ENCODE measurements at places on chromosomes 11 and 22.

- no peak for DNase-seq
Measured at GRCh38 chr22:17241576-17242330, 22.5 kb upstream of the ADA2 start.

DNA sequence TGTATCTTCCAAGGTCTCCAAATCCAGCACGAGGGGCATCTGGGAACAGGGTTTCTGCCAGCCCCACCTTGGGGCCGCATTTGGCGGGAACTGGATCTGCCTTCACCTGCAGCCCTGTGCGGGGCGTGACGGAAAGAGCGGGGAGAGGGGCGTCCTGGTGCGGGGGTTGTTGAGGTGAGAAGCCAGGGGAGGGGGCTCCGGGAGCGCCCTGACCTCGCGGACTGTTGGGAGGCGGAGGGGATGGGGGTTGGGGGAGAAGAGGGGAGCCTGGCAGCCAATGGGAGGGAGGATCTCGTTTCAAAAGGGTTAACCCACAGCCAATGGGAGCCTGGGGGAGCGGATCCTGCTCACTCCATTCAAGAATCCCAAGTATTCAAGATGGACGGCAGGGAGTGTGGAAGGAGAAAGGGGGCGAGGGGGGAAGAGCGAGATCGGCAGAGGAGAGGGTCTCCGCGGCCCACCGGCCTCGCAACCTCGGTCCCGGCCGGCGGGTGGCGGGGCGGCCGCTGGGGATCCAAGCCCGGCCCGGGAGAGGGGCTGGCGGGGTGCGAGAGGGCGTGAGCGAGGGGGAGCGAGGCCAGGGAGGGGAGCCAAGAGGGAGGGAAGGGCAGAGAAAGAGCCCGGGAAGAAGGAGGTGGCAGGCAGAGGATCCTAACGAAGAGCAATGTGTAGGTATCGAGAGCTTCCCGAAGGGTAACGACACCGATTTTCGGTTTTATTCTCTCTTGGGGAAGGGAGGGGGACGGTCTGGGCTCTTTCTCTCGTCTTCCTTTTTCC, 11.5 kb downstream of the YPEL4 start:
- DNase-seq, result no peak

DNA sequence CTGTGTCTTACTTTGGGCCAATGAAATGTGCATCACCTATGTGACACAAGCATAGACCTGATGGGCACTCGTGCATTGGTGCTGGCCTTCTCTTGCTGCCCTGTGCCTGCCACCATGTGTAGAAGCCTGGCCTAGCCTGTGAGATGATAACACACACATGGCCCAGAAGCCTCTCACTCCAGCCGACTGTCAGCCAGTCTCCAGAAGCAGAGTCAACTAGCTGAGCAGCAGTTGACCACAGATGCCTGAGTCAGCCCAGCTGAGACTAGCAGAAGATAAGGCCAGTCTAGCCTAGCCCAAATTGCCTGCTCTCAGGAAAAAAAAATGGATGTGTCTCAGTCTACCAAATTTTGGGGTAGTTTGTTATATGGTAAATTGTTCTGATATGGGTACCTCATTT, 46.2 kb downstream of the CSNK2A3 start:
- no peak for DNase-seq

DNA sequence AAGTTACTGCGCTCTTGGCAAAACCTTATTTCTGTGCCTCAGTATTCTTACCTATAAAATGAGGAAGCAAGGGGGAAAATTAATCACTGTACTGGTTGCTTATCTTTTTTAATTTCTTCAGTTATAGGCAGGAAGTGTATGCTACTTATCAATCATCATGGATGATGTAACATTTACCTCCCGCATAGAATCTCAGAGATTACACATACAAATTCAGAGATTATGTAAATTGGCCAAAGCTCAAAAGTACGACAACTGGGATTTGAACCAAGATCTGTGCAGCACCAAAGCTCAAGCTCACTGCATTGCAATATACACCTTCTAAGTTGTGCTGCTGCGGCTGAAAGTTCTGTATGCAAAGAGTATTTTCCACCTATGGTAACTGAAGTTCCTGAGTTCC, 83.0 kb downstream of the PDHX start:
- DNase-seq, result no peak

GRCh38 chr11:19316434-19316833, 75.7 kb upstream of the E2F8 start:
- no peak for DNase-seq

GRCh38 chr11:130834886-130835285, 81.4 kb downstream of the SNX19 start:
- DNase-seq, result no peak

Measured in SIG-M5 (cell line).